ENCODE measurements at places on chromosomes 16 and 17.

- DNase-seq, result no peak
Measured at GRCh38 chr17:8946476-8946875, 19.0 kb downstream of the PIK3R5 start.

- no peak for DNase-seq
Measured at GRCh38 chr17:40333781-40334448, 24.9 kb downstream of the RARA start.

GRCh38 chr16:64983963-64984362 lies 137.9 kb downstream of the CDH11 start:
- DNase-seq, result peak; percentile 89

GRCh38 chr16:6362321-6362720 lies 970.3 kb upstream of the RBFOX1 start:
- no peak for DNase-seq

GRCh38 chr17:34582185-34582900 lies 3.0 kb downstream of the TMEM132E start:
- DNase-seq, result peak; percentile 73
